ENCODE measurements at places on chromosomes 6 and 20.

DNA sequence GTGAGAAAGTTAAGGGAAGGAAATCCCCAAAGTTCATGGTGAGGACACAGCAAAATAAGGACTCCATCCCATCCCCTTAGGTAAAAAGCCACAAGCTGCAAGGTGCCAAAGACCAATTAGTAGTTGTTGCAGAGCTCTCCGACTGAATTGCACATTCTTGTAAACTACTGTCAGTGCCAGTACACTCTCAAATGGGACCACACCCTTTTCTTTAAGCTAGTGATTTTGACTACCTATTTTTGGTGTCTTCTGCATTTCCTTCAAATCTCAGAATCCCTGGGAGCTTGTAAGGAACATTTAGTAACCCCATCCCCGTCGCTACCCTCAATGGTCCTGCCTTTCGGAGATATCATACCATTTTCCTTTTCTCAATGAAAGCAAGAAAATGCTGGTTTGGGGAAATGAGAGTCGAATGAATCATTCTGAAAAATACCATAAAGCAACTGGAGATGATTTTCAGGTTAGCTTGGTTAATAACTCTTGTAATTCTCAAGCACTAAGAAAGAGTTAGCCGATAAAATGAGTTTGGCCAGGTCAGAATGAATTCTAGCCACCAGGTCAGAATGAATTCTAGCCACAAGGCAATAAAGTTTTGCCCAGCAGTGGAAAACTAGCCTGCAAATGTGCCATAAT, 5.2 kb upstream of the HMGN3 start:
- no peak for DNase-seq

- DNase-seq = no peak
Observed at GRCh38 chr20:39298121-39298520, 336.0 kb downstream of the DHX35 start.

GRCh38 chr20:62760856-62761758, 35.2 kb upstream of the MRGBP start:
- no peak for DNase-seq

DNA sequence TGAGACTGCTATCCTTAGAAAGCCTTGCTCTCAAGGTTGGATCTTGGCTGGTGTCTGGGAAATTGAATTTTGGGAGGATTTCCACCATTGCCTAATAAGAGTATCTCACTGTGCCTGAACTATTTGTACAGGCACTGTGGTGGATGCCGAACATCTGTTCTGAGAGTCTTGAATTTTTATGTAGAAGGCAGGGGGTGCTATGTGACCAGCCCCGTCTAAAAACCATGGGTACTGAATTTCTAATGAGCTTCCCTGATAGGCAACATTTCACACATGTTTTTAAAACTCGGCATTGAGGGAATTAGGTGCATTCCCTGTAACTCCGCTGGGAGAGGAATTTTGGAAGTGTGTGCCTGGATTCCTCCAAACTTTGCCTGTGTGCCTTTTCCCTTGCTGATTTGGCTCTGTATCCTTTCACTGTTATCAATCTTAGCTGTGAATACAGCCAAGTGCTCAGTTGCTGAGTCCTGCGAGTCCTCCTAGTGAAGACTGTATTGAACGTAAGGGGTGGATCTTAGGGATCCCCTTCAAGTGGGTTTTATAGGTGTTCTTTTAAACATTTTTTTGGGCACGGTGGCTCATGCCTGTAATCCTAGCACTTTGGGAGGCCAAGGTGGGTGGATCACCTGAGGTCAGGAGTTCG, 27.6 kb upstream of the SCAF8 start:
- DNase-seq = no peak

DNA sequence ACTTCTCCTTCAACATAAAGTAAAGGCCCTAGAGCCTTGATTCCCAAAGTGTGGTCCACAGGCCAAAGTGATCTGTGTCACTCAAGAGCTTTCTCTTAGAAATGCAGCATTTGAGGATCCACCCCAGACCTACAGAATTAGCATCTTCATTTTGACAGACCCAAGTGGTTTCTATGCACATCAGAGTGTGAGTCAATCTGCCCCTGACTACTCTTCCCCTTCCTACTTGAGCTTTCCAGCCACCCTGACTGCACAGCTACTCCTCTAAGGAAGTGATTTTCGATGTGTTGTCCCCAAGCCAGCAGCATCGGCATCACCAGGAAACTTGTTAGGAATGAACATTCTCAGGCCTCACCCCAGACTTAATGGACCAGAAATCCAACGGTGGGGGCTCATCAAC, 2.6 kb downstream of the MEP1A start:
- no peak for DNase-seq

- no peak for DNase-seq
Observed at GRCh38 chr6:88612631-88613030, 350.8 kb downstream of the RNGTT start.

DNA sequence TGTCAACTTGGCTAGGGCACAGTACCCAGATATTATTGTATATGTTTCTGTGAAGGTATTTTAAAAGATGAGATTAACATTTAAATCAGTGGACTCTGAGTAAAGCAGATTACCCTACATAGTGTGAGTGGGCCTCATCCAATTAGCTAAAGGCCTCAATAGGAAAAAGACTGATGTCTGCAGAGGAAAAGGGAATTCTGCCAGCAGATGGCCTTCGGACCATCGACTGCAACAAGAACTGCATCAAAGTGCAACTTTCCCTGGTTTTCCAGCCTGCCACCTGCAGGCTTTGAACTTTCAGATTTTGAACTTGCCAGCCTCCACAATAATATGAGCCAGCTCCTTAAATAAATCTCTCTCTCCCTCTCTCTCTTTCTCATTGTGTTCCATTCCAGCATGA, 80.5 kb downstream of the IMPG1 start:
- no peak for DNase-seq

DNA sequence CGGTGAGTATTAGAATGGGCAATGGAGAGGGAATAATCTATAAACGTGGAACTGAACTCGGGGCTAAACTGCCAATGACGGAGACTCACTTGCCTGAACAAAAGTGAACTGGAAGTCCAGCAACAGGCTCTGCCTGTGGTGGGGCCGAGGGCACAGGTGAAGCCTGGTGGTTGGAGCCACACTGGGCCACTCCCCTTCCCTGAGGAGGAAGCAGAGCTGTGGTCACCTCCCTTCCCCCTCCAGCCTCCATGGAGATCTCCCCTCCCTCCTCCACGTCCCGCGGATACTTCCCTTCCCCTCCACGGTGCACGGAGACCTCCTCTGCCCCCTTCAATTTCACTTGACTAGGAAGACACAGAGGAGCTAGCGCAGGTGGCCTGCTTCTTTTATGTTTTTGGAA, 14.7 kb upstream of the DSP start:
- DNase-seq = no peak

DNA sequence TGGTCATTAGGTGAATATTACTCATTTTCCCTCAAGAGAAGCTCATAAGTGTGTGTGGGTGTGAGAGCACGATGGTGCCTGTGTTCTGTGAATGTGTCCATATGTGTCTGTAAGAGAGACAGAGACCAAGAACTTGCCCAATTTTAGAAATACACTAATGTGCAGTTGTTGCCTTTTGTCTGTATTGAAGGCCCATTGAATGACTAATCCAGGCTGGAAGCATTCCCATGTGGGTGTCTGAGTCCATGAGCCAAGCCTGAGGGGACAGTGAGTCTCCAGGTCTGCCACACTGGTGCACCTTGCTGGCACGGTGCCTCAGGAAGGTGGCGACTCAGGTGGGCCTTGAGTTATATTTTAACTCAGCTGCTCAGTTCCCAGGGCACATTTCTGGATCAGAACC, 25.5 kb upstream of the ASXL1 start:
- DNase-seq = no peak

DNA sequence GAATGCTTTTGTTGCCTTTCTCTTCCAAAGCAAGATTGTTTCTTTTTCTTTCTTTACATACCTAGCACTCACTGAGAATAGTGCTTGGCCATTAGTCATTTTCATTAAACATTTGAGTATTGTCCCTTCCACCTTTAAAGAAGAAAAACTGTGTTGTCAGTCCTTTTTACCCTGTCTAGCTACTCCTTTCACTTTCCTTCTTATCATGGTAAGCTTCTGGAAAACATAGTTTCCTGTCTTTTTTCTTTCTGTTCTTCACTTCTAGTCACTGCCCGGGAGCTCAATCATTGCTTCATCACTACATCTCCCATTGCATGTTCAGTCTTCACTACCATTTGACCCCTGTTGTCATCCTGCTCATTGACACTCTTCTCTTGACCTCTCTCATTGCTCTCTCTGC, 12.1 kb downstream of the VAPB start:
- no peak for DNase-seq

GRCh38 chr6:40413239-40413638, 173.9 kb downstream of the LRFN2 start:
- DNase-seq = no peak
